ENCODE measurements at places on chromosomes 2 and 18. TPM values are rescaled to one million over a fixed set of nuclear protein-coding genes. Genes with fewer than 3 reads are reported as not detected.

GRCh38 chr2:11303290-11304013 lies 41.0 kb downstream of the ROCK2 start:
- DNase-seq, result no peak

DNA sequence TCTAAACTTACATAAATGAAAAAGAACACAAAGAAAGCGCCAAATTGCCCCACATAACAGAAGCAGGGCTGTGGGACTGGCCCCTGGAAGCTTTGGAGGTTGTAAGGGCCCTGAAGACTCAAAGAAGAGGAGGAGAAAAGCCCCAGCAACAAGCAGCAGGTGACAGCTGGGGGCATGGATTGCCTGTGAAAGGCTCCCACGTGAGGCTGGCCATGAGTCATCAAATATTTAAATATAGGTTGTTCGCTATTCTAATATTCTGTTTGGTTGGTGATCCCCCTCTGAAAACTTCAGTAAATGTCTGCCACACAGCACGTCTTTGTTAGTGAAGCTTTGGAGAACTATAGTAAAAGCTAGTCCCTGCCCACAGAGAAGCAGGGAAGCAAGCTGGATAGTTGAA lies 132.4 kb downstream of the MREG start:
- no peak for DNase-seq

DNA sequence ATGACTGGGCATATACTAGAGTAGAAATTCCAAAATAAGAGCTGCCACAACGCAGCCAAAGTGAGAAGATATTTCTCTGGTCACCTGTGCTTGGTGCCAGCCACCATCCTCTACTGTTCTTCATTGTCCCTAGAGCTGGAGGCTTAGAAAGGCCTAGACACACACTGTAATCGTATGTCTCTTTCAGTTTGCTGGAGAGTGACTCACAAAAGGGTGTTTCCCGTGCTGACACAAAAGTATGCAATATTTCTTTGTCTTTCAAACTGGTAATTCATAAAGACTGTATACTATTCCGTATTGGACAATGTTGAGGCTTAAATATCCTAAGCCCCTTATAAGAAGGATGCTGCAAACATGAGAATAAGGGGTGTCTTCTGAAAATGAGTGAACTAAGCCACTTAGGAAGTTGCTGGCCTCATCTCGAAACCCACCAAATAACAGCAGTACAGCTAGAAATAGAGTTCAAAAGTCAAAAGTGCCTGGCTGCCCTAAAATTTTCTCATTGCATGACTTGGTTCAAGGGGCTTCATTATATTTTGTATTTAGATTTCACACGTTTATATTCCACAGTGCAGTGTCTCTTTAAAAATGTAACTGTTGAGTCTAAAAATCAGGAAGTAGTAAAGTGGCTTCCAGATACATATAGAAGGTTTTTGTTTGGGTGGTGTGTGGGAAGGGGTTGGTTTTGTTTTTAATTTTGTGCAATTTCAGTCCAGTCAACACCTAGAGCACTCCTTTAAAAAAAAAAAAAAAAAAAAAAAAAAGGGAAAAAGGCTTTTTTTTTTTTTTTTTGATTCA lies 601.1 kb downstream of the ARHGAP15 start:
- peak; percentile 24 for DNase-seq

DNA sequence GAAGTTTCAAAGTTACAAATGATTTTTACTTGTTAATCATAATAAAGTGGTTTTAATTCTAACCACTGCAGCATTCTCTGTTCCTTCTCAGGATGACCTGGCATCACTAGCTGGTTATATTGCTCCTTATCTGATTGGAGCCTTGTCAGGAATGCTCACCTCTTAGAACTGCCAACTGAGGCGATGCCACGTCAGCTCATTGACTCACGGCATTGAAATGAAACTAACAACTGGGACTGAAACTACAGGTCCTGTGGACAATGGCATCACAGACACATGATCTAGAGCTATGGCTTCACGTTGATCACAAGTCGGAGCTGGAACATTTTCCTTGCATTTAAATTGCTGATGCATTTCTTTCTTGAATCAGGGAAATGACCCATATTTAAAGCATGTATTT lies 54.9 kb upstream of the MAP2 start:
- DNase-seq, result peak; percentile 100

DNA sequence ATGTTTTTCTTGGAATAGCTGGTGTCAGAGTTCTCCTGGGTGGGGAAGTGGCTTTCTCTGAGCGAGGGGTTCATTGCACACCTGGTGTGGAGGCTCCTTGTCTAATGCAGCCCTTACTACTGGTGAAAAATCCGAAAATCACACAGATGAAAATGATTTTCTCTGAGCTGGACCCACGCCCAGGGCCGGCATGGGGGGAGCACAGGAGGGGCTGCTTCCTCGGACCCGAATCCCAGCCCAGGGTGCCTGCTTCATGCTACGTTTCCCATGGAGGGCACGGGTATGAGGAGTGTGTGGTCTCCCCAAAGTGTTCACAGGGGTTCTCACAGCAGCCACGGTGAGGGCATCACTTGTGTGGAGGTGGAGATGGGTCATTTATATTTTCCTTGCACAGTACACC lies 288.0 kb upstream of the HDAC4 start:
- no peak for DNase-seq

DNA sequence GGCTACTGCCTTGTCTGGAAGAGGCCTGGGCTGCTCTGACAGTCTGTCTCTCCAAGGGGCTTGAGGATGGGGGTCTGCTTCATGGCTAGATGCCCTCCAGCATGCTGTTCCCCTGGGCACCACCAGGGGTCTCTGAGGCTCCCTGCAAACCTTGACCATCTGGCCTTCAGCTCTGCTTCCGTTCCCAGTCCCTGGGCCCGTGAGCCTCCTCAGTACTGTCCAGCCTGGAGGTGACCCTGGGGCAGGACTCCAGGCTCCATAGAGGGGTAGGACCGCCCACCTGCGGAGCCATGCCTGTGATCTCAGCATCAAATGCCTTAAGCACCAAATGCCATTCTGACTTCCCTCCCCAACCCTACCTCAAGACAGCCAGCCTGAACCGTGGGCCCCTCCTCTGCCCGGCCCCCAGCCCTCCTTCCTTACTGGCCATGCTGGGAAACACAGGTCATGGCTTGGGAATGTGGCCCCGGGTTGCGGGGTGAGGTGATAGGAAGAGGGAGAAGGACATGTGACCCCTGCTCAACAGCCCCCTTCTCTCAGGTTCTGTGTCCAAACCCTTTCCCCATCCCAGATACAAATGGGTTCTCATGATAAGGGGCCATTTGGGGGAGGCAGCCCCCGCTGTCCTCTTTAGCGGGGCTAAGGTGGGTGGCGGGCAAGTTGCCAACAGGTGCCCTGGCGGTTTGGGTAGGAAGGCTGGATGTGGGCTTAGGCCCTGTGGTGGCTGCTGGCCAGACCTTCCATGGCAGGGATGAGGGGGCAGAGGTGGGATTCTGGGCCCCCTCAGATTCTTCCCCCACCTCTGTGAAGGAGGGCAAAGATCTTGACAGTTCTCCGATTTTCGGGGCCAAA lies 25.0 kb downstream of the SPEG start:
- peak; percentile 51 for DNase-seq

GRCh38 chr2:147715807-147716206 lies 129.0 kb upstream of the ACVR2A start:
- no peak for DNase-seq

- DNase-seq, result no peak
These were observed 61.2 kb upstream of the LRRTM1 start for GRCh38 chr2:80365762-80366161.

DNA sequence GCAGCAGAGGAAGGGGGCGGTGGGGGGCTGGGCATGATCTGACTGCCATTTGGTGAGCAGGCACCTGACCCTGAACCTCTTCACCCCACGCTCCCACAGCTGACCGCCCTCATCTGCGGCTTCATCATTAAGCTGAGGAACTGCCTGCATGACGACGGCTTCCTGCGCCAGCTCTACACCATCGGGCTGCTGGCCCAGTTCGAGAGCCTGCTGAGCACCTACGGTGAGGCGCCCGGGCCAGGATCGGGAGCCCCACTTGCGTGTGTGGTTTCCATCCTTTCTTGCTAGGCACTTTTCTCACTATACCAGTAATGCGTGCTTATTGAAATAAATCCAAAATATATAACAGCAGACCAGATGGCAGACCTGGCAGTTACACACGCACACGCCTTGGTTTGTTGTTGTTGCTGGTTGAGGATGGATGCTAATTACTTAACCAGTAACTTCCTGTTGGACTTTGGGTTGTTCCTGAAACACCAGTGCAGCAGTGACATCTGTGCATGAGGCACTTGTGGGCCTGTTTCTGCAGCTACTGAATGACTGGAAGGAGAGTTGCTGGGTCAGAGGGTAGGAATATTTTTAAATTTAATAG lies 43.7 kb downstream of the COA5 start:
- DNase-seq, result no peak

DNA sequence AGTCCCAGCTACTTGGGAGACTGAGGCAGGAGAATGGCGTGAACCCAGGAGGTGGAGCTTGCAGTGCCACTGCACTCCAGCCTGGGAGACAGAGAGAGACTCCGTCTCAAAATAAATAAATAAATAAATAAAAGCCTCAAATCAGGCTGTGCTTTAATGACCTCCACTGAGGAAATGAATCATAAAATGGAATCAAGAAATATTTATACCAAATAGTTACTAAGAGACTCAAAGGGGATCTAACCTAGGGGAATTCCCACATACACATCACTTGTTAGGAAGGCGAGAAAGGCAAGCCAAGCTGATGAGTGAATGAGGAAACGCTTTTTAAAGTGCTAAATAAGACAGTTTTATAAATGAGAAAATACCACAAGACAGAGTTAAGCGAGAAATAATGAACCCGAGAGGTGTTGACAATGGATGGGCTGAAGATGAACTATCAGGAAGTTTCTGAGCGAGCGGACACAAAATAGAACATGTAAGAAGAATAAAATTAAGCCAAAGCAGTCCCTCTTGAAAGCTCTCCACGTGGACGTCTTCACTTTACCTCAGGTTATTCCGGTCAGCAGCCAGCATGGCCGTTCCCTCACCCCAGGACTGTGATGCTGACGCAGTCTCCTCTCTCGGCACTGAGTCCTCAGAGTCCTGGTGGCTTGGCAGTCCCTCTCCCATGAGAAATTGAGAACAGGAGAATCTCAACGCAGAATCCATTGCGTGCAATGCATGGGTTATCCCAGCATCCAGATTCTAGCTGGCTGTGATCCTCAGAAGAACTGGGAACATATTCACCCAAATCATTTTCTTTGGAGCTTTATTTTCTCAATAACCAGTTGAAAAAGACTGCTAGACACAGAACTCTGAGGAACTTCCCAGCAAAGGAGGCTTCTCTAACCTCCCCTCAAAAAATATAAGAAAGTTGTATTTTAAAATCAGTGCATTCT lies 22.3 kb downstream of the PXDN start:
- DNase-seq, result peak; percentile 95

TMEM169 gene
- not detected for total RNA-seq

ZNF519 gene
- 7.4 TPM for total RNA-seq

SPHKAP gene
- not detected for total RNA-seq

SPATA3 gene
- not detected for total RNA-seq

CRYGC gene
- not detected for total RNA-seq
